Regular cardiac myocyte (primary cell): ENCODE measurements at places on chromosomes 6 and 20. TPM values are rescaled to one million over a fixed set of nuclear protein-coding genes. Genes with fewer than 3 reads are reported as not detected.

Gene SLC22A2
- under 0.01 TPM in 1 of 2 replicates, not detected in the other for total RNA-seq

Gene ULBP1
- total RNA-seq: under 0.01 TPM in 2 replicates

Gene PROKR2
- total RNA-seq: not detected in 2 replicates

Gene WFDC5
- not detected in 2 replicates for total RNA-seq

Gene PLEKHG1
- total RNA-seq: 0.56 and 1.5 TPM in 2 replicates

Gene DYNLT1
- total RNA-seq: 93.6 and 153 TPM in 2 replicates

Gene ATP6V1G2
- 1.2 and 5.1 TPM in 2 replicates for total RNA-seq

Gene BTN1A1
- under 0.01 TPM in 1 of 2 replicates, not detected in the other for total RNA-seq

Gene TRAPPC3L
- total RNA-seq: under 0.01 and 0.19 TPM in 2 replicates

Gene DSP
- total RNA-seq: 17.4 and 27.3 TPM in 2 replicates

Gene ZC2HC1B
- not detected in 2 replicates for total RNA-seq

Gene HLA-DRA
- 0.38 and 1.7 TPM in 2 replicates for total RNA-seq

Gene CLIC5
- total RNA-seq: under 0.01 TPM in 1 of 2 replicates, not detected in the other

Gene SLC22A23
- 9.4 and 21.1 TPM in 2 replicates for total RNA-seq
